Esophagus squamous epithelium (tissue), 5 donors: ENCODE measurements at places on chromosomes 12 and 14.

DNA sequence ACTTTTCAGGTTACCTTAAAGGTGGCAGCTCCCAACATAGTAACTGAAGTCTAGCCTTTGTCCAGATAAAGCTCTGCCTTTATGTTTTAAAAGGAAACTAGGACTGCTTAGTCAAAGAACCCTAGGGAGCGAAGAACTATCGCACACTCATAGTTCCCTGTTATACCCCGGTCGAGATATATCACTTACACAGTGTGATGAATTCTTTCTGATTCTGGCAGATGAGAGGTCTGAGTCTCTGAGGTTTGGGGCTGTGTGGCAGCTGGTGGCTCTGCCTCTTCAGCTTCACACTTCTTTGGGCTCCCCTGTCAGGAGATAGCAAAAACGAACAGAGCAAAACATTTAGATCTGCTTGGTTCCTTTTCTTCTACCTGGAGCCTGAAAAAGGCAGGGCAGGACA is 17.0 kb downstream of the ACIN1 start:
- no peak for DNase-seq

DNA sequence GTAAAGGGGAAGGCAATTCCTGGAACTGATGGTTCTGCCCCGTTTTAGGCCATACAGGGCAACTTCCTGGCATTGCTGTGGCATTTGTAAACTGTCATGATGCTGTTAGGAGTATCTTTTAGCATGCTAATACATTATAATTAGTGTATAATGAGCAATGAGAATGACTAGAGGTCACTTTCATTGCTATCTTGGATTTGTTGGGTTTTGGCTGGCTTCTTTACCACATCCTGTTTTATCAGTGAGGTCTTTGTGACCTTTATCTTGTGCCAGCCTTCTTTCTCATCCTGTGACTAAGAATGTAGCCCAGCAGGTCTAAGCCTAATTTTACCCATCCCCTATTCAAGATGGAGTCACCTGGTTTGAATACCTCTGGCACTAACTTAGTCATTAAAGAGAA is 51.2 kb downstream of the TESPA1 start:
- DNase-seq, result no peak

DNA sequence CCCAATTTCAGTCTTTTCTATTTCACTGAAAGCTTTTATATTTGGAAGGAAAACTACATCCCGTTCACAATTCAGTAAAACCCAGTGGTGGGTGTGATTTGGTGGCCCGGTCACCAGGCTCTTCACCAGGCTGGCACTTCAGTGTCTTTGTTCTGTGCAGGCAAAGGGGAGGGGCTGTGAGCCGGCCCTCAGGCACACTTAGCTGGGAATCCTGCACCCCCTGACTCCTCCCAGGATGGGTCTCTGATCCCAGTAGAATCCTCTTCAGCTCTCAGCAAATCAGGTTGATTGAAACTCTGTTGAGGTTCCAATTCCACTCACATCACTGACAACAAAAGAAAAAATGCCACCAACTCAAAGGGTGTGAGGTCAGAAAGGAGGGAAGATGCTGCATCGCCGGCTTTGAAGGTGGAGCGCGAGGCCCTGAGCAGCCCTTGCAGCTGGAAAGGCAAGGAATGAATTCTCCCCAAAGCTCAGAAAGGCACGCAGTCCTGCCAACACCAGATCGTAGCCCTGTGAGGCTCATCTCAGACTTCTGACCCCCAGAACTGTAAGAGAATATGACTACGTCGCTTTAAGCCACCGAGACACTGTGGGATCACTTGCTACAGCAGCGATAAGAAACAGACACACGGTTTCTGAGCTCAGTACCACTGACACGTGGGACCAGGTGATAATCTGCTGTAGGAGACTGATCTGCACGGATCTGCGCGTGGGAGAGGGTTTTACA is 166.6 kb downstream of the PIWIL1 start:
- DNase-seq, result no peak

GRCh38 chr12:113891167-113891692 is 74.9 kb downstream of the RBM19 start:
- no peak for DNase-seq

DNA sequence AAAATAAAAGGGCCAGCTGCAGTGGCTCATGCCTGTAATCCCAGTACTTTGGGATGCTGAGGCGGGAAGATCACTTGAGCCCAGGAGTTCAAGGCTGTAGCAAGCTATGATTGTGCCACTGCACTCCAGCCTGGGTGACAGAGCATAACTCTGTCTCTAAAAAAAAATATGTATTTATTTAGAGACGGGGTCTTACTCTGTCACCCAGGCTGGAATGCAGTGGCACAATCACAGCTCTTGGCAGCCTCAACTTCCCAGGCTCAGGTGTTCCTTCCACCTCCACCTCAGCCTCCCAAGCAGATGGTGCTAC is 179.3 kb upstream of the ATF7IP start:
- no peak for DNase-seq

DNA sequence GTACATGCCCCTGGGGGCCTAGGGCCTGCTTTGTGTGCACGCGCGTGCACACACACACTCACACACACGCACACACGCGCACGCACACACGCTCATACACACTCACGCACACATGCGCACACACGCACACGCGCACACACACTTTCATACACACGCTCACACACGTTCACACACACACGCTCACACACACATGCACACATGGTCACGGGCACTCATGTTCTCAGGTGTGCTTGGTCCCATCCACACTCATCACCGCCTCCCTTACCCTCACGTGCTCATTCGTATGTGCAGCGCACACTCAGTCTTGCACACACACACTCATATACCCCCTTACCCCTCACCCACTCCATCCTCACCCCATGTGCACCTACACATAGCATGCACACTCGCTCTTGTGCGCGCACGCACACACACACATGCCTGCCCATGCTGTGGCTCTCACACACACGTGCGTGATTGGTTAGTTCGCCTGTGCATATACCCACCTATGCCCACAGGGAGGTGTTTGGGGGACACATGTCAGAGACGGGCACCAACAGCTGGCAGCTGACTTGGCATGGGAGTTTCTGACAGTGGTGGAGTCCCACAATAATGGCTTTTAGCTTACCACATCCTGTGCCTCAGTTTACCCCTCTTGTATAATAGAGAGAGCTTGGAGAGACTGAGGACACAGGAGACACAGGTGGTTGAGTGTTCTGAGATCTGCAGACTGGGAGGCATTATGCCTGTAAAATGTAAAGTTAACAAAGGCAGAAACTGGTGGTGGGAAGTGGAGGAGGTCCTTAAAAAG is 28.7 kb downstream of the TSPAN9 start:
- no peak for DNase-seq
